ENCODE measurements at places on chromosomes 3 and 15. TPM values are rescaled to one million over a fixed set of nuclear protein-coding genes. Genes with fewer than 3 reads are reported as not detected.

SLC28A2 gene
- total RNA-seq, result not detected

LINGO1 gene
- not detected for total RNA-seq

NCEH1 gene
- total RNA-seq, result 5.7 TPM

ADAMTS17 gene
- not detected for total RNA-seq

ATP13A5 gene
- total RNA-seq, result not detected

GABRA5 gene
- total RNA-seq, result not detected

CDHR4 gene
- 0.09 TPM for total RNA-seq

PCSK6 gene
- total RNA-seq, result 0.81 TPM

Data from fibroblast of the aortic adventitia (primary cell).